ENCODE measurements at places on chromosomes 1 and 21. TPM values are rescaled to one million over a fixed set of nuclear protein-coding genes. Genes with fewer than 3 reads are reported as not detected.

Gene THEM4
- 10.1 TPM for total RNA-seq

Gene PCAT6
- total RNA-seq = 4.0 TPM

Gene PPCS
- total RNA-seq = 31.9 TPM

Gene ERI3
- total RNA-seq = 59.8 TPM

Gene RAB25
- not detected for total RNA-seq

Gene RBBP5
- 14.1 TPM for total RNA-seq

Gene COL11A1
- 362 TPM for total RNA-seq

Gene CLEC20A
- total RNA-seq = not detected

Gene RIMS3
- 0.03 TPM for total RNA-seq

Gene ZSCAN20
- total RNA-seq = 6.1 TPM

Gene ILDR2
- not detected for total RNA-seq

Gene PCP4
- total RNA-seq = not detected

Gene PGBD2
- total RNA-seq = 4.7 TPM

Gene OR2G6
- total RNA-seq = not detected

- no peak overlapping the region for H3K4me3 ChIP-seq
- peaks cover 21% of the 10 kb centered on the region for H3K4me1 ChIP-seq
- H3K27ac ChIP-seq = no peak overlapping the region
- H3K27me3 ChIP-seq = no peaks in the 10 kb centered on the region
Observed at GRCh38 chr1:218361298-218362065, 16.3 kb downstream of the TGFB2 start.

- peak; percentile 50 for DNase-seq
- no peak overlapping the region for H3K27ac ChIP-seq
- H3K27me3 ChIP-seq = peaks cover 46% of the 10 kb centered on the region
- H3K4me3 ChIP-seq = no peak overlapping the region
- no peaks in the 10 kb centered on the region for H3K36me3 ChIP-seq
- no peaks in the 10 kb centered on the region for H3K4me1 ChIP-seq
Observed at GRCh38 chr1:25608488-25609178, 8.0 kb upstream of the MAN1C1 start.

DNA sequence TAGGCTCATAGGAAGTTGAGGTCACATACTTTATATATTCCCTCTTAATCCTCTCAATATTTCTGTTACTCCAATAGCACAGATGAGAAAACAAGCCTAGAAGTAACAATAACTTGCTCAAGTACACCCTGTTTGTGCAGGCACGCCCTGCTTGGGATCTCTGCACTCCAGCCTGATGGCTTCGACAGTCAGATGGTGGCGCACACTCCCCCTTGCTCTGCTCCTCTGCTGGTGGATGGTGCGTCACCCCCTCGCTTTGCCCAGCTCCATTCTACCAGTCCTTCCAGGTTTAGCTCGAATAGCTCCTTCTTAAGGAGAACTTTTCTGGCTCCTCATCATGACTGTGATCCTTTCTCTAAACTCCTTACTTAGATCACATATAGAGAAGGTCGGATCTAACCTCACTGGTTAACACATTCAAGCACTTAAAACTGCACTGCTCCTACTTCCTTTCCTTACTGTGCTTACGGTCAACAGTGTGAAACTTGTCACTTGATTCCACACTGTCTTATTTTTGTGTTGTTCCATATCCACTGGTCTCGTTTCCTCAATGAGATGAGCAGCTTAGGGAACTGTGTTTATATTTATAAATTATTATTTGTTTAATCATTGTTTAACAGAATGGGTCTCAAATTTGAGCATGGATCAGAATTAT is 3.0 kb downstream of the TSPAN2 start:
- H3K4me3 ChIP-seq = no peak overlapping the region
- H3K36me3 ChIP-seq = no peaks in the 10 kb centered on the region
- no peaks in the 10 kb centered on the region for H3K27me3 ChIP-seq
- H3K4me1 ChIP-seq = peaks cover 14% of the 10 kb centered on the region

DNA sequence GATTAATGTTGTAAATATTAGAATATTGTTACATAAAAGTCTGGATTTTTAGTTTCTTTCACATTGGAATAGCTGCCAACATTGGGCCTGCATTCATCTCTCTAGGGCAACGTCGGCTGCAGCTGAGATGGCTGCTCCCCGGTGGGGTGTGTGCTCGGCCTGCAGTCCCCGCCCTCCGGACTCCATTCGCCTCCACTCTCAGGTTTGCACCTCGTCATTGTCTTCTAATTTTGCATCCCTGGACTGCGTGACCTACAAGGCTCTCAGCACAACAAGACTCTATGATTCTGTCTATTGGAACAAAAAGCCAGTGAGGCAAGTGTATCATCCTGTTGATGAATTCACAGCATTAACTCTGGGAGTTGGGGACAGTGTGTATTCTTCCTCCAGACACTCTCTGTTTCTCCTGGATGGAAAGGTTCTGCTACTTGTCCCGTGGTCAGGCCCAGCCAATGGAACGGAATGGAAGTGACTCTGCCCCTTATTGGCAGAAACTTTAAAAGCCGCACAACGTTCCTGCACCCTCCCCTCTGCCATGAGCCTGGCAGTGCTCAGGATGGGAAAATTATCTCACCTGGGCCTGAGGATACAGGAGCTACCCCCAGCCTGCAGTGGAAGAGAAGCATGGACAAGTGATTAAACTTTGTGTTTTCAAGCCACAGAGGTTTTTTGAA is 105.0 kb upstream of the SAMD11 start:
- H3K27ac ChIP-seq = no peak overlapping the region
- no peaks in the 10 kb centered on the region for H3K36me3 ChIP-seq
- no peak for DNase-seq
- H3K4me3 ChIP-seq = no peak overlapping the region
- H3K4me1 ChIP-seq = peaks cover 5% of the 10 kb centered on the region

DNA sequence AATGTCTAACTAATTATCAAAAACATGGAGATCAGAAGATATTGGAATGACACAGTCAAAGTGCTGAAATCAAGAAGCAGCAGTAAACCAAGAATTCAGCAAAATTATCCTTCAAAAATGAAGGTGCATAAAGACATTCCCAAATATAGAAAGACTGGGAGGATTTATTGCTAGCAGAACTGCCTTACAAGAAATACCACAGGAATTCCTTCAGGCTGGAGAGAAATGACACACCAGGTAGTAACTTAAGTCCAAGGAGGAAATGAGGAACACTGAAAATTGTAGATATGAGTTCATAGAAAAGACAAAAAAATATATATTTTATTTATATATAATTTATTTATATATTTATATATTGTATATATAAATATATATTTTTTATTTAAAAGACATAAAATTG is 217.2 kb downstream of the RPS6KC1 start:
- peaks cover 20% of the 10 kb centered on the region for H3K4me1 ChIP-seq
- H3K27me3 ChIP-seq = no peaks in the 10 kb centered on the region
- peak; percentile 49 for DNase-seq
- H3K27ac ChIP-seq = no peak overlapping the region
- no peak overlapping the region for H3K4me3 ChIP-seq
- peaks cover 27% of the 10 kb centered on the region for H3K36me3 ChIP-seq

GRCh38 chr21:45376459-45377324 is 28.3 kb upstream of the COL18A1 start:
- peaks cover 14% of the 10 kb centered on the region for H3K36me3 ChIP-seq
- no peak overlapping the region for H3K27ac ChIP-seq
- H3K4me1 ChIP-seq = peaks cover 40% of the 10 kb centered on the region
- H3K27me3 ChIP-seq = peaks cover 7% of the 10 kb centered on the region

GRCh38 chr21:28669321-28669720 is 323.4 kb downstream of the LTN1 start:
- peaks cover 4% of the 10 kb centered on the region for H3K27me3 ChIP-seq
- H3K4me1 ChIP-seq = peaks cover 10% of the 10 kb centered on the region
- no peak for DNase-seq
- peaks cover 6% of the 10 kb centered on the region for H3K36me3 ChIP-seq
- H3K4me3 ChIP-seq = no peak overlapping the region
- no peak overlapping the region for H3K27ac ChIP-seq

DNA sequence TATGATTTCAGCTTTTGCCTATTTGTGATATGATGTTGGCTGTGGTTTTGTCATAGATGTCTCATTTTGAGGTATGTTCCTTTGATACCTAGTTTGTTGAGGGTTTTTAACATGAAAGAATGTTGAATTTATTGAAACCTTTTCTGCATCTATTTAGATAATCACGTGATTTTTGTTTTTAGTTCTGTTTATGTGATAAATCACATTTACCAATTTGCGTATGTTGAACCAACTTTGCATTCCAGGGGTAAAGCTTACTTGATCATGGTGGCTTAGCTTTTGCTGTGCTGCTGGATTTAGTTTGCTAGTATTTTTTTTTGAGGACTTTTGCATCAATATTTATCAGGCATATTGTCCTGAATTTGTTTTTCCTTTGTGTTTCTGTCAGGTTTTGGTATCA is 26.5 kb upstream of the IFI16 start:
- H3K4me1 ChIP-seq = no peaks in the 10 kb centered on the region
- no peak overlapping the region for H3K27ac ChIP-seq
- H3K4me3 ChIP-seq = no peak overlapping the region
- no peak for DNase-seq

- H3K36me3 ChIP-seq = no peaks in the 10 kb centered on the region
- no peak overlapping the region for H3K27ac ChIP-seq
- H3K4me3 ChIP-seq = no peak overlapping the region
- no peaks in the 10 kb centered on the region for H3K27me3 ChIP-seq
Observed at GRCh38 chr1:66231681-66232463, 302.1 kb upstream of the SGIP1 start.

DNA sequence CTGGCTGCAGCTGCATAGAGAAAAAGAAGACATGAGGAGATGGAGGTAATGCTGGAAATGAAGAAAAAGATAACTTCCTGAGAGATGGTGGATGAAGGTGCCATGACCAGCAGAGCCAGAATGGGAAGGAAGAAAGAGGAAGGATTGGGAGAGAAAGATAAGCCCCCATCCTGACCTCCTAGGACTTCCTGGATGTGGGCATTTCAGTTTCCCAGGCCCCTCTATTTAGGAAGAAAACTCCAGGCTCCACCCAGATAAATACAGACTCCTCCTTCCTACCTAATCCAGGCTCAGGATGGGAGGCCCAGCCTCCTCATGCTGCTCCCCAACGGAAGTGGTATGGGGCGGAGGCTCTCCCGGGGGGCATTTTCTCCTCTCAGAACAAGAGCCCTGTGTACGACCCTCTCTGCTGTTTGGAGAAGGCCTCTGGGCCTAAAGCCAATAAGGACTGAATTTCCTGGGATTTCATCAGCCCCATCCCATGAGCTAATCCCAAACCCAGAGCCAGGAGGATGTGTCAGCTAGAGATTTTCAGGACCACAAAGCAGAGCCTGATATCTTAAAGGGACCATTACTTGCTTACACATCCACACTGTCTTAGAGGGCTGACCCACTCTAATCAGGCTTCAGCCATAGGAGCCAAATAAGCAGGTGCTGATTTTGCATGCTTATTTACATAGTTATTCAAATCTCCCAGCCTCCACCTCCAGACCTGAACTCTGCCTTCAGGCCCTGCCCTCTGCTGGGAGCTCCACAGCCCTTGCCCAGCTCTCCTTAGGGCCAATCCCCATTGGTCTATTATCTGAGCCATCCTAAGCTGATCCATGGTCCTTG is 5.1 kb upstream of the ARHGEF2 start:
- peak overlapping the region; percentile 90 for H3K4me3 ChIP-seq
- H3K36me3 ChIP-seq = peaks cover 4% of the 10 kb centered on the region
- peaks cover 55% of the 10 kb centered on the region for H3K4me1 ChIP-seq
- H3K27ac ChIP-seq = peak overlapping the region; percentile 95

- no peak for DNase-seq
- H3K27ac ChIP-seq = no peak overlapping the region
- H3K27me3 ChIP-seq = no peaks in the 10 kb centered on the region
- H3K36me3 ChIP-seq = no peaks in the 10 kb centered on the region
- no peak overlapping the region for H3K4me3 ChIP-seq
Observed at GRCh38 chr1:47161298-47162040, 24.2 kb downstream of the CYP4A22 start.

GRCh38 chr1:182629499-182630096 is 25.4 kb upstream of the RGS16 start:
- H3K36me3 ChIP-seq = no peaks in the 10 kb centered on the region
- DNase-seq = no peak
- H3K4me3 ChIP-seq = no peak overlapping the region
- H3K27me3 ChIP-seq = peaks cover 11% of the 10 kb centered on the region
- peaks cover 32% of the 10 kb centered on the region for H3K4me1 ChIP-seq
- H3K27ac ChIP-seq = no peak overlapping the region

- H3K27ac ChIP-seq = no peak overlapping the region
- DNase-seq = no peak
- H3K36me3 ChIP-seq = no peaks in the 10 kb centered on the region
Observed at GRCh38 chr1:117636637-117637425, 31.0 kb downstream of the TENT5C start.

- no peaks in the 10 kb centered on the region for H3K36me3 ChIP-seq
- no peak within 1 kb of the TSS for H3K27ac ChIP-seq
- no peak for DNase-seq
Observed at GRCh38 chr1:201126832-201127754, at the start of gene ASCL5. ASCL5 (minus strand) TSS chr1:201127184; CDS start chr1:201115372, 11,812 bp downstream.

DNA sequence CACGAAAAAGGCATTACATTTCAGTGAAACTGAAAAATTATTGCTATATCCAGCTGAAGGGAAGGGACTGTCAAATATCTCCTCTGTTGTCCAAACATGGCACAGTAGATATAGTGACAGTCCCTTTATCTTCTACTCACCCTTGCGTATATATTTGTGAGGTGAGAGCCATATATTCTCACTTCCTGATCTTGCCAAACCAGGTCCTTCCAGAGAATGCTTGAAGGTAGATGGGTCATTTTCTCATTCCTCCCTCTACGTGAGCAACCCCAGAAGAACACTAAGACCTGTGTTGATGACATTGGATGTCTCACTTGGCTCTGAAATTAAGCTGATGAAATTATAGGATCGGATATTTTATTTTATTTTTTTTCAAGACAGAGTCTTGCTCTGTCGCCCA is 151.2 kb downstream of the DHRS3 start:
- DNase-seq = no peak
- no peaks in the 10 kb centered on the region for H3K27me3 ChIP-seq
- no peak overlapping the region for H3K4me3 ChIP-seq
- peaks cover 33% of the 10 kb centered on the region for H3K36me3 ChIP-seq

DNA sequence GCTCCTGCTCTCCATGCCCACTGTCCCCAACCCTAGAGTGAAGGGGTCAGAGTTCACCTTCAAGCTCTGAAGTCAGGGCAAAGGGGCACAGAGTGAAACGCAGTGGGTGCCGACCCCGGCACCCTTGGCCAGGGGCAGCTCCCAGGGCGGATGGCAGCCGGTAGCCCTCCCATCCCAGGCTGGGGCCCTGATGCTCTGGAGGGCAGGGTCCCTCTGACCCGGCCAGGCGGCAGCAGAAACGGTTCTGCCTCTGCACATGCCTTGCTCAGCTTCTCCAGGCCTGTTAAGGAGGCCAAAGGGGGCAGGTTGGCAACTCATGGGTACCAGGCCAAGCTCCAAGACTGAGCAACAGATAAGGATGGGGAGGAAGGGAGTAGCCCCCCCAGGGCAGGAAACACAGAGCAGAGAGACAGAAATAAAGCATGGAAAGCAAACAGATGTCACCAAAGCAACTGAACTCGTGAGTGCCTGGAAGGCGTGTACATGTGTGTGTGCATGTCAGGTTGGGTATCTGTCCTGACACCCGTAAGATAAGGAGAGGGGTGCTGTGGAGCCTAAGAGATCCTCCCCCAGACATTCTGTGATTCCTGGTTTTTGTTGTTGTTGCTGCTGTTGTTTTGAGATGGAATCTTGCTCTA is 112.3 kb upstream of the IFFO2 start:
- H3K27ac ChIP-seq = no peak overlapping the region
- peaks cover 23% of the 10 kb centered on the region for H3K27me3 ChIP-seq
- H3K36me3 ChIP-seq = peaks cover 4% of the 10 kb centered on the region
- DNase-seq = no peak
